Cerebellum (tissue), 4 donors: ENCODE measurements at places on chromosomes 11 and 22. TPM values are rescaled to one million over a fixed set of nuclear protein-coding genes. Genes with fewer than 3 reads are reported as not detected.

- DNase-seq: no peak
Measured at GRCh38 chr11:69656536-69657455, 15.8 kb downstream of the CCND1 start.

DNA sequence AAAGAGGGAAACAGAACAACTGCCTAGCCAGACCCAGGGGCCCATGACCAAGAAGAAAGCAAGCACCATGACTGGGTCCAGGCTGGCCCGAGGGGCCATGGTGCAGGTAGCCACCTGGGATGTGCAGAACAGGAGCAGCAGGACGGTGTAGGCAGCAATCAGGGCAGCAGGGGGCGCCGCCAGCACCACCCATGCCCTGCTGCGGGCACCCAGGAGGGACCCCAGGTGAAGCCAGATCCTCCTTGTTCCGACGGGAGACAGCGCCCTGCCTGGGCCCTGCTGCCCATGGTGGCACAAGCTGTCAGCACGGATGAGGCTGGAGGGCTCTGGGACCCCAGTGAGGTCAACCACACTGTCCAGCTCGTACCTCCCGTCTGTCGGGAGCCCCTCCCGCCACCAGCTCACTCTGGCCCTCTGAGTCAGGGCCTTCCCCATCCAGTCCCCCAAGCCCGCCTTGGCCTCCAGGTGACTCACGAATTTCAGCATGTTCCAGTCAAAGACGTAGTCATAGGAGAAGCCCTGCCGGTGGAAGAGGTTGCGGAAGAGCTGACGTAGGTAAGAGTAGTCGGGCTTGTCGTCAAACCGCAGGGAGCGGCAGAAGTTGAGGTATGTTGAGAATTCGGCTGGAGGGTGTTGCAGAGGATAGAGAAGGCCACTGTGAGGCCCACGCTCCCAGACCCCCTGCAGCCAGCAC, 18.8 kb downstream of the CSNK1E start:
- no peak for DNase-seq

Gene SULT4A1
- total RNA-seq: 29.7 TPM

Gene CARD18
- not detected for total RNA-seq

DNA sequence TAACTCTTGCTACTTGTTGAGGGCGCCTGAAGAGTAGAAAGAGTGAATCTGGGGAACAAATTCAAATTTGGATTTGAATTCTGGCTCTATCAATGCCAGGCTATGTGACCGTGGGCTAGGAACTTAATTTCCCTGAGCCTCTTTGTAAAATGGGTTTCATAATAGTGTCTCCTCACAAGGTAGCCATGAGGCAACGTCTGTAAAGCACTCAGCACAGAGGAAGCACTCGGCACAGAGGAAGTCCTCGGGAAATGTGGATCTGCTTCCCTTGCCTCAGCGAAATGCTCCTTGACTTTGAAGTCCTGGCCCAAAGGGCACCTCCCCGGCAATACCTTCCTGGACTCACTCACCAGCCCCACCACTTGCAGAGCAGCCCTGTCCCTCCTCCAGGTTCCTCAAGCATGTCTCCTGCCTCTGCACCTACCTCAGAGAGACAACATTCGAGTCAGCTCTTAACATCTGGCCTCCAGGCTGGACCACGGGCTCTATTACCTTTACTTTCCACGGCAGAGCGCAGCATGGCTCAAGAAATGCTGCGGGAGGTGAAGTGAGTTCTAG, 17.7 kb downstream of the CD6 start:
- DNase-seq: no peak

DNA sequence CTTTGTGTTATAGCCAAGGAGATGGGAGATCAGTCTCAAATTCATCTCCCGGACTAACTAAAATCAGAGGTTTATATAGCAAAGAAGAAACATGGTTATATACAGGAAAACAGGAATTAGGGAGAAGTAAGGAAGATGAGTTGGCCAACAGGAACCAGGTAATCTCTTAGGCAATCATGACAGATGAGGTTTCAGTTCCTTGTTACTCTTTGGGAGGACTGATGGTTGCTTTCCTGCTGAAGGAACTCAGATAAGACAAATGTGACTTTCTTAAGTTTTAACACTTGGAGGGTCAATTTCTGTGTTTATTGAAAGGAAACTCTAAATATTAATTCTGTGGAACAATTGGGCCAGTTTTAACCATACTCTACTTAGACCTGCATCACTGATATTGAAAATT, 1072.0 kb upstream of the CNTN5 start:
- no peak for DNase-seq

GRCh38 chr22:32237906-32238305, 17.2 kb downstream of the SLC5A4 start:
- DNase-seq: no peak

- DNase-seq: no peak
Measured at GRCh38 chr11:89361734-89362133, 129.4 kb downstream of the NOX4 start.

- DNase-seq: no peak
Measured at GRCh38 chr11:19642185-19643158, 70.2 kb upstream of the NAV2 start.

Gene NRGN
- total RNA-seq: 1.00 TPM

DNA sequence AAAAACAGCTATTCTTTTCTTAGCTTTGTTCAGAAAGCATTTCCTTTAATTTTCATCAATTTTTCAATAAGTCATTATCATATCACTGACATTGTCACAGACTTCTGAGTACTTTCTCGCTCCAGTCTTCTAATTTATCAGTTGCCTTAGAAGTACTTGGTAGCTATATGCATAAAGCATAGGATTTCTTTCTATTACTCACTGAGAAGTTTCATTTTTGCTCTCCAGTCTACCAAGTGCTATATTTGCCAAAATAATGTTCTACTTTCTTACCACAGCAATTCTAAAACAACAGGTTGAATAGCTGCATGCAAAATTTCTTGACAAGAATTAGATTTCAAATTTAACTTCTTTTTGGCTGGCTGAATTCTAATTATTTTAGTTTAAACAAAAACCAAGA, 116.3 kb downstream of the STK33 start:
- DNase-seq: no peak

Gene ROBO4
- 7.9 TPM for total RNA-seq

Gene RCOR2
- total RNA-seq: 15.5 TPM

GRCh38 chr11:23021287-23021863, 161.1 kb upstream of the CCDC179 start:
- DNase-seq: no peak

Gene MS4A15
- not detected for total RNA-seq

- no peak for DNase-seq
Measured at GRCh38 chr11:61771985-61772455, 19.6 kb downstream of the MYRF start.

GRCh38 chr11:68043029-68043348, 4.2 kb downstream of the TCIRG1 start:
- DNase-seq: no peak

- DNase-seq: peak; percentile 61
Measured at GRCh38 chr11:65425105-65425970, 2.7 kb downstream of the NEAT1 start.

DNA sequence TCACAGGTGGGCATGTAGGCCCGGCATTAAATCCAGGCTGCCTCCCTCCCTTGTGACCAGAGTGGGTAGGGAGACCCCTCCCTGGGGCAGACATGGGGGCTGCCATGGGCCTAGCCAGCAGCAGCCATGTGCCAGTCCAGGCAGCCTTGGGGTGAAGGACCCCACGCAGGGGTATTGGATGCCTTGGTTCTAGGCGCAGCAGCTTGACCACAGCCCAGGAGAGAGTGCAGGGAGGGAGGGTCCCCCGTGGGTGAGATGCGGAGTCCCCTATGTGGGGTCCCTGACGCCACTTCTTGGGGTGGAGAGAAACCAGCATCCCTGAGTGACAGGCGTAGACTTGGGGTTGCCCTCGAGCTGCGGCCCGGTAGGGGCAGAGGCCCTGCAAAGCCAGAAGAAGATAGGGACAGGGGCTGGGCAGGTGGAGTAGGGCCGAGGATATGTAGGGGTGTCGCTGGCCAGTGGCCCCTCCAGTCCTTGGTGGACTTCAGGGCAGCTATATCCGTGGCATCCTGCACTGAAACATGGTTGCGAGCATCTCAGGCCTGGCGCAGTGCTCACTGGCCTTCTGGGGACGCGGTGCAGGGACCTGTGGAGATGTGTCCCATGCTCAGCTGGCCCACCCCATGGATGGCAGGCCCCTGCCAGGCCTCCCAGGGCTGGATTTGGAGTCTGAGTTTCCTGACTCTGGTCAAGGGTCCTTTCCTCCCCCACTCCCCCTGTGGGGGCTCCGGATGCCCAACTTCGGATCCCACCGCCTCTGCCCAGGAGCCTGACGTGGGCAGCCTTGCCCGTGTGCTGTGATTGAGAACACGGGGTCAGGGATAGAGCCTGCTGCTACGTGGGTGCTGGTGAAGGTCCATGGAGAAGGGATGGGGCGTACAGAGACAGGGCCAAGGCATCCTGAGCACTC, 1179.8 kb downstream of the BRD1 start:
- DNase-seq: no peak

DNA sequence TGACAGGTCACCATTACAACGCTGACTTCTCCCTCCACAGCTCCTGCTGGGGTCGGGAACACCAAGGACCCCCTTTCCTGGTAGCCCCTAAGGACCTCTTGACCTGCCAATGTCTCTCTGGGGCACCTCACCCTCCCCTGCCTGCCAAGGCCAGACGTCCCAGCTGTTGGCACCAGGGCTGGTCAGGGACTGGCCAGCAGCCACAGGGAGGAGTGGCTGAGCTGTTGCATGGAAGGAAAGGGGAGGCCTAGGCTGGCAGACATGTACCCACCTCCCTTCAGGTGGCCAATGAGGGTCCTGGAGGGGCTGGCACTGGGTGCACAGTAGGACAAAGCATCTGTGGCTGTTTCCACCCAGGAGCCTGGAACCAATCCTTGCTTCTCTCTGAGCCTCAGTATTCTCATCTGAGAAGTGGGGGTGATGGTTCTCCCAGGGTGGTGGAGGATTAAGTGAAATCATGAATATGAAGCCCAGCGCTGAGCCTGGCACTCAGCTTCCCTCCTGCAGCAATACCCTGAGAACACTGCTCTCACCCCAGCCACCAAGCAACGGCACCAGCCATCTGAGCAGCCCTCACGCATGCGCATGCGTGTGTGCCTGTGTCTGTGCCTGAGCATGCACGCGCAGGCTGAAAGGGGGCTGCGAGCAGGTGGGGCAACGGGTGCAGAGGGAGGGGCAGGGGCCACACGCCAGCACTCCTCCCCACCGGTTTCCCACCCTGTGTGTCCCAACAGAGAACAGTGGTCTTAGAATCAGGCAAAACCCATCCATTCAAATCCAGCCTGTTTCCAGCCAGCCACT, 5.9 kb downstream of the KCNJ4 start:
- DNase-seq: no peak
